ENCODE measurements at places on chromosomes 1 and 21.

GRCh38 chr21:39523915-39524314 lies 72.1 kb downstream of the SH3BGR start:
- DNase-seq = no peak

DNA sequence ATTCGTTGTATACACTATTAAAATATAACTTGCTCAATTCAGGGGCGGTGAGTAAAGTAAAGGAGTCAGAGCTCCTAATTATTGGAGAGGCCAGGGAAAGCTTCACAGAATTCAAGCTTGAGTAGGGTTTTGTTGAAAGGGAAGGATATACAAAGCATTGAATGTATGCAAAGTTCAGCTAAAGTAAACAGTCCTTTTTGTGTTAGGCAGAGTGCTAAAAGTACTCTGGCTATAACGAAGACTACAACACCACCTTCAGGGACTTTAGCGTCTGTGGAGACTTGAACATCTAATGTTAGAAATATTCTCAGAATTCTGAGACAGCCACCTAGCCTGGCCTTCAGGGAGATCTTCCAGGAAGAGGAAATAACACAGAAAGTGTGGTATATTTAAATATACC lies 1.1 kb downstream of the FALEC start:
- no peak for DNase-seq

DNA sequence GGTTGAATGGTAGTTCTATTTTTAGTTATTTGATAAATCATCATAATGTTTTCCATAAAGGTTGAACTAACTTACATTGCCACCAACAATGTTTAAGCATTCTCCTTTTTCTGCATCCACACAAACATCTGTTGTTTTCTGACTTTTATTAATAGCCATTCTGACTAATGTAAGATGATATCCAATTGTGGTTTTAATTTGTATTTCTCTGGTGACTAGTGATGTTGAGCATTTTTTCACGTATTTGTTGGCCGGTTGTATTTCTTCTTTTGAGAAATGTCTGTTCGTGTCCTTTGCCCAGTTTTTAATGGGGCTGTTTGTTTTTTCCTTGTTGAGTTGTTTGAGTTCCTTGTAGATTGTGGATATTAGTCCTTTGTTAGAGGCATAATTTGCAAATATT lies 24.6 kb upstream of the SLC35F3 start:
- DNase-seq = no peak

- DNase-seq = no peak
Measured at GRCh38 chr1:70042090-70042731, 163.2 kb downstream of the LRRC40 start.

- DNase-seq = no peak
Measured at GRCh38 chr1:13514821-13515220, 1.0 kb upstream of the LRRC38 start.

DNA sequence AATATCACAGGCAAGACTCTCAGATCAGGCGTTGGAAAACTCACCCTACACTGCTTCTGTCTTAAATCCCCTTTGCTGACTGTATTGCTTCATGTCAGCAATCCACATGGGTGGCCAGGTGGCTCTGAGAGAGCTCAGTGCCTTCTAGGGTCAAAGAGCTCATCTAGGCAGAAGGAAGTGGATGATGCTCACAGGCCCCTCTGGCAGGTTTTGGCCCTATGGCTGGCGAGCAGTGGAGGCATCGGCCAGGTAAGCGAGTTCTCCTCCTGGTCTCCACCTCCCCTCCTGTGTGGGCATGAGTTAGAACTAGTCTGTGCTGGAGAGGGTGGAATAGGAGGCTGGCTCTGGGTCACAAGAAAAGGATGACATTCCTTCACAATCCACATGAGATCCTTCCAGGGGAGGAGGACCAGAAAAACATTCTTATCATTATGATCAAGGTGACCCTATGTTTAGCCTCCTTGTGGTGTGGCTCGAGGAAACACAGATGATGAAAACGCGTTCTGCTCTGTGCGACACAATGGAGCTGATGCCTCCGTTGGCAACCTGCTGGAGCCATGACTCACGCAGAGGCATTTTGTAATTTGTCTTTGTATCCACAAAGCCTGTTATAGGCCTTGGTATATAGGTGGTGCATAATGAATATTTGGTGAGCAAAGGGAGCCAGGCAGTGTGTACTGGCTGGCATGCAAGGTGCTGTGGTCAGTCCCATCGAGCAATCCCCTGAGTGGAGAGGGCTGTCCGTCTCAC lies 264.6 kb upstream of the RAB4A start:
- no peak for DNase-seq

GRCh38 chr1:204077979-204078696 lies 5.2 kb downstream of the SOX13 start:
- DNase-seq = no peak

DNA sequence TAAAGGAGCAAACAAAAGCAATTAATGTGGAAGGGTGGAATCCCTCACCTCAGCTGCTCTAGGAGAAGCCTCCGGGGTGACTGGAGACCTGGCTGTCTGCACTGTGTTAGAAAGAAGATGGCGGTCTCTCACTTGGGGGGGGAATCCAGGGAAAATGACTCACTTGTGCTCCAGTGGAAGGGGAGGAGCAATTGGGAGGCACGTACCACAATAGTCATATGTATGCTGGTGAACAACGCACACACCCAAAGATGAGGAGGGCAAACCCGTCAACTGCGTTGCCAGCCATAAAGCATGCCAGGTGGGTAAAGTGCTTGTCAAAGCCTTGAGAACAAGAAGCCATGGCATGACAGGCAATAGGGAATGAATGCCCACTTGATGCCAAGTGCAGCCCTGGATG lies 22.1 kb downstream of the PLEKHA6 start:
- DNase-seq = no peak

- DNase-seq = no peak
Measured at GRCh38 chr1:111587509-111588174, 31.9 kb upstream of the RAP1A start.

- DNase-seq = no peak
Measured at GRCh38 chr1:53373246-53373645, 45.4 kb upstream of the LRP8 start.

GRCh38 chr1:235369802-235370201 lies 2.6 kb downstream of the TBCE start:
- DNase-seq = no peak

DNA sequence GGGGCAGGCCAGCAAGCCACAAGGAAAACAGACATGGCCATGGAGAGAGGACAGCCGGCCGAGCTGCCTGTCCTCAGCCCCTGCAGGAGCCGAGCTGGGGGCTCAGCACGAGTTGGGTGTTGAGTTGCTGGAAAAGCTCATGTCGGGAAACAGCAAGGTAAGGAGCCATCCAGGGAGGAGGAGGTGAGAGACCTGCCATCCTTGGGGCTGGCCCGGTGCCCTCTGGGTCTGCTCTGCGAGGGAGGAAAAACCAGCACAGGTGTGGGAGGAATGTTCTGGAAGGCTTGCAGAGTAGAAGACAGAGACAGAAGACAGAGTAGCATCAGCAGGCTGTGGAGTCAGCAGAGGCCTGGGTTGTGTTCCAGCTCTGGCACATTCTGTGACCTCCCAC lies 548.8 kb downstream of the PTPRU start:
- no peak for DNase-seq

DNA sequence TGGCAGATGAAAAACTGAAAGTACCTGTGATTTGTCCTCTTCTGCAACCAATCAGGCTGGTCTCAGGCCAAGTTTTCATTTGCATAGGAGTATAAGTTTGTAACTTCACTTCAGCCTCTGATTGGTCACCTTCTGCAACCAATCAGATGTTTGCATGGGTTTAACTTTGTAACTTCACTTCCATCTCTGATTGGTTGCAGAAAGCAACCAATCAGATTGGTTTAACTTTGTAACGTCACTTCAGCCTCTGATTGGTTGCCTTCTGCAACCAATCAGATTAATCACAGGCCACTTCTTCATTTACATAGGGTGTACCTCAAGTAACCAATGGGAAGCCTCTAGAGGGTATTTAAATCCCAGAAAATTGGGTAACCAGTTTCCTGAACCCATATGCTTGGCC lies 18.9 kb upstream of the TUT4 start:
- DNase-seq = no peak

- DNase-seq = no peak
Measured at GRCh38 chr1:30668024-30668423, 55.4 kb downstream of the MATN1 start.

DNA sequence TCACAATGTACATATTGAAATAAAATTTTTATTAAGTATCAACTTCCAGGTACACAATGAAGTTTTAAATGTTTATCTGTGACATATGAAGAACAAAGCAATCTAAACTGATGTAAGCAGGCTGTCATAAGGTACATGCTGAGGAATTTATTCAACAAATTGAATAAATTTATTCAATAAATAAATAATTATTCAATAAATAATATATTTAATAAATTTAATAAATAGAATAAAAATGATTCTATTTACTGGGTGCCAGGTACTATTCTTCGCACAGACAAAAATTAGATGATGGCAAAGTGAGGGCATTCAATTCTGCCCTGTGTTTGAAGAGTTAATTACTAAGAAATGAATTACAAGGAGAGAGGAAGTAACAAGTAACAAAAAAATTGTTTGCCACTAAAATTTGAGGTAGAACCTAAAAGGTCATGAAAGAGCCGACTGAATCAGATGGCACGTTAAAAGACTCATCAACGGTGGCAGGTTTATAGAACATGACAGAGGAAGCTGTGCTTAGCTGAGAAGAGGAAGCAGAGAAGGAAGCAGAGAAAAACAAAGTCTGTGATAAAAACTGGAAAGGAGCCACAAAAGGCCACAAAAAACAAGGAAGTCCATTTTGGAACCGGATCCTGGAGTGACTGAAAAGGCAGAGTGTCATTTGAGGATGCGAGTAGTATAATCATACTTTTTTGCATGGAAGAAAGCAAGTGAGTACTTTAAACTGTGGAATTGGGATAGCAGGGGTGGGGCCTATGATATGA lies 2.2 kb upstream of the USP24 start:
- no peak for DNase-seq

DNA sequence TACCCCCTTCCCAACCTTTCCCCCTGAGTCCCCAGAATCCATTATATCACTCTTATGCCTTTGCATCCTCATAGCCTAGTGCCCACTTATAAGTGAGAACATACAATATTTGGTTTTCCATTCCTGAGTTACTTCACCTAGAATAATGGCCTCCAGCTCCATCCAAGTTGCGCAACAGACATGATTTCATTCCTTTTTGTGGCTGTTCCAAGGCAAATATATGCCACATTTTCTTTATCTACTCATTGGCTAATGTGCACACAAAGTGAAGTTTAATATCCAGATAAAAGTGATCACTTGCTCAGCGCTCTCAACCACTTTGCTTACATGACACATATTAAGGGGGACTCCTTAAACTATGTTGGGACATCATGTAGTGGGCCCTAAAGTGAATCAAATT lies 72.4 kb upstream of the TIAM1 start:
- no peak for DNase-seq

GRCh38 chr1:19347533-19348172 lies 35.5 kb downstream of the SLC66A1 start:
- DNase-seq = no peak

DNA sequence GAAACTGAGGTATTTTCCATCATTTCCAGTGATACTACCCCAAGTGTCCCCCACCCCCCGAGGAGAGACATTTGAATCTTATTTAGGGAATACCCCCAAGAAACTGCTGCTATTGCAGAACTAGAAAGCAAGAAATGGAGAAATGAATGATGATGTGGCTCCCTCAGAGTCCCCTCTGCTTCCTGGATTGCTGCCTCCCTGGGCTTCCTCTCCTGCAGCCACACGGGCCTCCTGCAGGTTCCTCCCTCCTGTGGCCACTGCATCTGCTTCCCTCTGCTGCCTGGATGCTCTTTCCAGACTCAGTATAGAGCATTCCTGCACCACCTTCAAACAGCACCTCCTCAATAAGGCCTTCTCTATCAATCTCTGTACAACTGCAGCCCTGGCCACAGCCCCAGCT lies 69.3 kb downstream of the SLC25A24 start:
- DNase-seq = no peak

- DNase-seq = no peak
Measured at GRCh38 chr1:213899413-213899812, 88.4 kb upstream of the PROX1 start.

- DNase-seq = no peak
Measured at GRCh38 chr1:51859333-51859732, 19.2 kb downstream of the NRDC start.

GRCh38 chr1:15178571-15179484 lies 25.3 kb downstream of the TMEM51 start:
- no peak for DNase-seq

- DNase-seq = no peak
Measured at GRCh38 chr1:171754971-171755370, 13.1 kb upstream of the VAMP4 start.

DNA sequence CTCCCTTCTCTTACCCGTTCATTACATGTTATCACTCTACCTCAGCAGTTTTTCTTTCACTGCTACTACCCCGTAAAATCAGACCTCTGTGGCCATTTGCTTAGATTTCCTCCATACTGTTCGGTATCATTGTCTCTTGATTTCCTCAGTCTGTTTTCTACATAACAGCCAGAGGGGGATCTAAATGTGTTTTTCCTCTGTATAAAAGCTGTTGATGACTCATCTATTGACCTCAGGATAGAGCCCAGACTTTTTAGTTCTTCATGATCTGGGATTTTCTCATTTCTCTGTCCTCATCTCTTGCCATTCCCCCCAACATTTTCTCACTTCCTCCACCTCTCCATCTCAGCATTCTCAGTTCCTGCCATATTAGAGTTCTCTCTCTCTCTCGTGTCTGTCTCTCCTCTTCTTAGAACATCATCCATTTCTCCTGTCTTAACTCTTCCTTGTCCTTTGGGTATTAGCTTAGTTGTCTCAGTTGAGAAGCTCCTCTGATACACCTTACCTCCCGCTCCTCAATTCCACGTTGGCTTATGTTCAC lies 10.5 kb downstream of the OTUD3 start:
- DNase-seq = no peak

DNA sequence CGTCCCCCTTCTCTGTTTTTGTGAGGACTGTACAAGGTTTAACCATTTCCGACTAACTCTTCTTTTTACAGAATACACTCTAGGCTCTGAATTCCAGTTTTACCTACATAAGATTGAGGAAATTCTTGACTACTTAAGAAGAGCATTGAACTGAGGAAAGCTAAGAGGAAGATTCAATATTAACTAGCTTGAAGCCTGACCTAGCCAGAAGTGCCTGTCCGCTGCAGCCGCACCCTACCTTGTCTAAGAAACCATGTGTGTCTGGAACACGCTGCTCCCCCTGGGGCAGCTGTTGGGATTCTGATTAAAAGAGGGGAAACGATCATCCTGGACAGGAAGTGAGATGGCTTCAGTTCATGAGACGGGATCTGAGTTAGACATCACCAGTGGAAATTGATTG lies 28.9 kb downstream of the CA6 start:
- DNase-seq = no peak

GRCh38 chr1:31181515-31182343 lies 58.0 kb downstream of the NKAIN1 start:
- no peak for DNase-seq

- DNase-seq = no peak
Measured at GRCh38 chr1:223479261-223479660, 86.0 kb downstream of the CCDC185 start.

All from stimulated activated CD4-positive, alpha-beta T cell treated with anti-CD3 and anti-CD28 coated beads, TNF-alpha, amount 100 ng/mL, for 1 hour (primary cell).